Stimulated activated CD8-positive, alpha-beta memory T cell treated with anti-CD3 and anti-CD28 coated beads, Interleukin-12 subunit alpha, Interleukin-12 subunit beta, amount 100 ng/mL, for 4 hours (primary cell): ENCODE measurements at places on chromosomes 7 and 10.

- peak; percentile 46 for DNase-seq
Measured at GRCh38 chr10:62050893-62051433, 149.5 kb downstream of the ARID5B start.

GRCh38 chr10:32692174-32692573 lies 246.2 kb downstream of the CCDC7 start:
- DNase-seq: no peak

- DNase-seq: no peak
Measured at GRCh38 chr10:79185796-79186374, 117.1 kb downstream of the ZMIZ1 start.

GRCh38 chr10:98790817-98791216 lies 344.1 kb upstream of the HPS1 start:
- DNase-seq: no peak

DNA sequence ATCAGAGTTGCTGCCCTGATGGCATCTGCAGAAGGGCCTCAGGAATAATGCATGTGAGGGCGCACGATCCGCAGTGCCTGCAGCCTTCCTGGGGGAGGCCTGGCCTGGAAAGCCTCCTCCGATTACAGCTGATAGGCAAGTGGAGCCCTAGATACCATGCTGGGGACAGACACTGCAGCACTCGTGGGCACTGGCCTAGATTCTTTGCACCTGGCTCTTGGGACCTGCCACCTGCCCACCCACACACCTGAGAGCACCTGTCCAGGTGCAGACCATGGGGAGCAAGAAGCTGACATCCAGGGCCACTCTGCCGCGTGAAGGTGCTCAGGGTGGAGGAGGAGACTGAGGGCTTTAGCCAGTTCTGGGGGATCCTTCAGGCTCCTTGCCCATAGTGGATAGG lies 14.8 kb downstream of the YKT6 start:
- no peak for DNase-seq

DNA sequence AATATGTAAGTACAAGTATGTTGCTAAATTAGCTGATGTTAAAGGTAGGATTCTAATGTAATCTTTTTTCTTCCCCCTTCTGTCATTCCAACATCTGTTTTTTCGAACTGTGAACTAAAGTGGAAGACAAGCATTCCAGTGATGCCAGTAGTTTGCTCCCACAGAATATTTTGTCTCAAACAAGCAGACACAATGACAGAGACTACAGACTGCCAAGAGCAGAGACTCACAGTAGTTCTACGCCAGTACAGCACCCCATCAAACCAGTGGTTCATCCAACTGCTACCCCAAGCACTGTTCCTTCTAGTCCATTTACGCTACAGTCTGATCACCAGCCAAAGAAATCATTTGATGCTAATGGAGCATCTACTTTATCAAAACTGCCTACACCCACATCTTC lies 62.7 kb downstream of the WAC start:
- no peak for DNase-seq

GRCh38 chr10:63671317-63671937 lies 150.2 kb downstream of the REEP3 start:
- no peak for DNase-seq

DNA sequence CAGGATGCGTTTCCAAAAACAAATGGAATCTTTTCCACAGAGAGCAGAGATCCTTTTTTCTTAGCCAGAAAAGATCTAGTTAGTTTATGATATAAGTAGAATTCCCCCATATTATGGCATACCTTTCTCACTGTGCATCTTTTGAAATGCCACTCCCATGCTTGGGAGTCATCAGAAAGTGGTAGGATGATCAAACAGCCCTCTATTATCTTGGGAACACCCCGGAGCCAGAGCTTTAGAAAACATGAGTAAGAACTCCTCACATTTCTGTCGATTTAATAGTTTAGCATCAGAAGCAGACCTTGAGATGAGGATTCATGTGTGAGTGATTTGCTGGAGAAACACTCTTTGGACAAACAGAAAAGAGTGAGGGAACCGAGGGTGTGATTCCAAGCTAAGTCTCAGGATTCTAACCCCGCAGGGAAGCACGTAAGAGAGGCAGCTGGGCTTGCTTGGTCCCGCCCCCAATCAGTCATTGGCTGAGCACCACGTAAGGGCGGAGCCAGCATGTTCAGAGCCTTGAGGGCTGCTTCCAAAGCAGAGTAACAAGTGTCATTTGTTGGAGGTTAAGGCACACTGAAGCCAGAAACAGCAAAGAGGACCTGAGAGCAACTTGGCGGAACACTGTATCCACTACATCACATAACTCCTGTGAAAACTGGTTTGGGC lies 43.7 kb upstream of the NXPH1 start:
- no peak for DNase-seq

GRCh38 chr7:13262929-13263530 lies 575.6 kb downstream of the ARL4A start:
- DNase-seq: no peak

DNA sequence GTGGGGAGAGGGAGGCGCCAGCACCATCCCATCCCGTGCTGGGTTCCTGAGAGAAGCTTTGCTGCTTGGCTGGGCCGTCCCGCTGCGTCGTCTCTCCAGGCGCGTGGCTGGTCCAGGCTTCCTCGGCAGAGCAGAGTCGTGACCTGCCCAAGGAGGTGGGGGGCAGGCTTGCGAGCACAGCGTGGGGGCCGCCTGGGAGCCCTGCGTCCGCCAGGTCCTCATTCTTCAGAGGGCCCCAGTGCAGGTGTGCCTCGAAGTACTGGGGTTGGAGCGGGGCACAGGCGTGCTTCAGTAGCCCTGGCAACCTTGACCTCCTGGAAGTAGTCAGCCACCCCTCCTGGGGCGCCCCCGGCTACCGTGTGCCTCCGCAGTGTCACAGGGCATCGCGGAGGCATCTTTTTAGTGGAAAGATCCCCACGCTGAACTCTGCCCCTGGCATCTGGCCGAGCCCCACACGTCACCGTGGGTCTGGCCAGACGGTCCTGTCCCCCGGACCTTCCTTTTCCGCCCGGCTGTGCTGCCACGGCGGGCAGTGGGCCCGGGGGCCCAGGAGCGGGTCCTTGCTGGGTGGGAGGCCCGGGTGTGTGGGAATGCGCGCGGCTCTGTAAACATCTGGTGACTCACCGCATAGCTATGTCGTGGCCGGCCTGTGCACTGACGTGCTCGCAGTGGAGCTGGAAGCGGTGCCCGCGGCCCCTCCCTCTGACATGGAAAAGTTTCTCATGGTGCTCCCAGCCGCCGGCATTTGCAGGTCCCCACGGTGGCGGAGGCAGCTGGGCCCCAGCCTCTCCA lies 6.4 kb downstream of the MAFK start:
- no peak for DNase-seq
